ENCODE measurements at places on chromosomes 11 and 22.
A peak's percentile ranks its signal among the peaks of the same experiment; 100 is the strongest.

- DNase-seq, result no peak
Measured at GRCh38 chr22:22201930-22202343, 42.6 kb upstream of the VPREB1 start.

GRCh38 chr11:69865707-69866106 is 46.5 kb upstream of the FGF3 start:
- DNase-seq, result no peak

- DNase-seq, result no peak
Measured at GRCh38 chr22:44625421-44625760, 76.6 kb upstream of the PRR5 start.

DNA sequence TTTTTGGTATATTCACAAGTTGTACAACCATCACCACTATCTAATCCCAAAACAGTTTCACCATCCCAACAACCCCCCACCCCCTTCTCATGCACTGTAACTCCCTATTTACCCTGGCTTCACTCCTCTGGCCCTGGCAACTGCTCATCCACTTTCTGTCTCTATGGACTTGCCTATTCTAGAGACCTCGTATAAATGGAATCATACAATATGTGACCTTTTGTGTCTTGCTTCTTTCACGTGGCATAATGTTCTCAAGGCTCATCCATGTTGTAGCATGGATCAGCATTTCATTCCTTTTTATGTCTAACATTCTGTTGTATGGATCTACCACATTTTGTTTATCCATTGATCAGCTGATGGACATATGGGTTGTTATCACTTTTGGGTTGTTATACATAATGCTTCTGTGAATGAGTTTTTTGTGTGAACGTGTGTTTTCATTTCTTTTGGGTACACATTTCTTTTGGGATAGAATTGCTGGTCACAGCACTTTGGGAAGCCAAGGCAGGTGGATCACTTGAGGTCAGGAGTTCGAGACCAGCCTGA is 46.1 kb downstream of the GDPD5 start:
- DNase-seq, result no peak

- DNase-seq, result peak; percentile 98
Measured at GRCh38 chr11:118619444-118620197, 12.2 kb downstream of the PHLDB1 start.

DNA sequence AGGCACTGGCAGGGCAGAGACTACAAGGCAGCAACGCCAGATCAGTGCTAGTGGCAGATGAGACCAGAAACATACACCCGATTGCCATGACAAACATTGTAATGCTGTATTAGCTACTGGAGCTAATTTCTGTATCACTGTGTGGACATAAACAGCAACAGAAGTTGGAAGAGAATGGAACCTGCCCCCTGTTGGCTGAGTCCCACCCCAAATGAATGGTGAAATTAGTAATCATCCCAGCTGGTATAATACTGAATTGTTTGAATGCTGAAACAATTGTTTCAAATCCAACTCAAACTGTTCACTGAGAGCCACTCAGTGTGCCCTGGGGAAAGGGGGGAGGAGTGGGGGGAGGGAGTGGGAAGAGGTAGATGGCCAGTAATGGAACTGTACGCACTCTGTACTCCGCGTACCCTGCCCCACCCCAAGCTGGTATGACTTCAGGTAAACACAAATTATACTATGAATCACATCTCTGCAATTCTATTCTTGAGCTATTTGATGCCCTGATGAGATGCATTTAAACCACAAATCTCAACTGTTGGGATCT is 11.2 kb upstream of the BIRC3 start:
- DNase-seq, result no peak

GRCh38 chr22:19995611-19996339 is 20.8 kb downstream of the ARVCF start:
- no peak for DNase-seq

- DNase-seq, result no peak
Measured at GRCh38 chr11:69450857-69451220, 30.6 kb upstream of the LINC01488 start.

- no peak for DNase-seq
Measured at GRCh38 chr11:121122328-121122727, 21.3 kb downstream of the TECTA start.

GRCh38 chr11:11409224-11409623 is 56.2 kb upstream of the CSNK2A3 start:
- DNase-seq, result no peak

DNA sequence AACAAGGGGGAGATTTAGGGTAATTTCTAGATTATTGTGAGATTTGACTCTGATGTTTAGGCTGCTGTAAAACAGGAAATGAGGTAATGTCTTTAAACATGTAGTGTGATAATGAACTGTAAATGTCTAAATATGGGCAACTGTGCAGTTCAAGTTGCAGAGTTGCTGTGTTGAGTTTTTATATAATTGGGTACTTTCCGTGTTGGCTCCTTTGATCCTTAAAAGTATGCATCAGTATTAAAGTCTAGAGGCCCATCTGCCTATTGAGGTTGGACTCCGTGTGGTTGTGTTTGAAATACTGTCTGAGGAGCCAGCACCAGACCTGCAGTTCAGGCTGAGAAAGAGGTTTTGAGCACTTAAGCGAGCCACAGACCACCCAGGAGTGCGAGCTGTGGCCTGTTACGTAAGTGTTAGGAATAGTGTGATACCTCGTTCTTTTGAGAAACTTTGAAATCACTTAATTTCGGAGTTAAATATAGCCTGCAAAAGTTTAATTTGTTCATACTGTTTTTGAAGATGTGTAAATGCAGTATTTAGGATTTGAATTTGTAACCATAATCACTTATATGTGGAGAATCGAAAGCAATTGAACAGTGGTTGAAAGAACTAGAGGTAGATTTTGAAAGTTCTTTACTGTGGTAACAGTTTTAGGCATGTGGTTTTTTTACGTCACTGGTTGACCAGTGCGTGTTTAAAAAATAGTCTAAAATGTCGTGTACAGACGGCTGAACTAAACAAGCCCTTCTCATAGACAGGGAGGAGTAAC is 9.0 kb downstream of the FAM118A start:
- peak; percentile 63 for DNase-seq

GRCh38 chr11:85391141-85391540 is 236.0 kb downstream of the DLG2 start:
- no peak for DNase-seq

GRCh38 chr11:59769111-59769510 is 13.9 kb downstream of the STX3 start:
- no peak for DNase-seq

GRCh38 chr11:69274531-69275016 is 19.4 kb upstream of the MYEOV start:
- DNase-seq, result no peak

- DNase-seq, result no peak
Measured at GRCh38 chr11:105004021-105004420, 18.9 kb downstream of the CASP5 start.

GRCh38 chr22:20577549-20577975 is 70.2 kb downstream of the MED15 start:
- DNase-seq, result no peak

GRCh38 chr11:15636521-15637089 is 521.9 kb downstream of the INSC start:
- DNase-seq, result no peak

- DNase-seq, result no peak
Measured at GRCh38 chr11:129273944-129274711, 82.0 kb upstream of the ARHGAP32 start.

- no peak for DNase-seq
Measured at GRCh38 chr11:117702946-117703598, 93.9 kb downstream of the DSCAML1 start.

- peak; percentile 16 for DNase-seq
Measured at GRCh38 chr11:8867035-8867434, 44.0 kb upstream of the AKIP1 start.

- no peak for DNase-seq
Measured at GRCh38 chr11:13352711-13353110, 75.1 kb downstream of the BMAL1 start.

- no peak for DNase-seq
Measured at GRCh38 chr22:37708580-37709444, 12.0 kb downstream of the TRIOBP start.

DNA sequence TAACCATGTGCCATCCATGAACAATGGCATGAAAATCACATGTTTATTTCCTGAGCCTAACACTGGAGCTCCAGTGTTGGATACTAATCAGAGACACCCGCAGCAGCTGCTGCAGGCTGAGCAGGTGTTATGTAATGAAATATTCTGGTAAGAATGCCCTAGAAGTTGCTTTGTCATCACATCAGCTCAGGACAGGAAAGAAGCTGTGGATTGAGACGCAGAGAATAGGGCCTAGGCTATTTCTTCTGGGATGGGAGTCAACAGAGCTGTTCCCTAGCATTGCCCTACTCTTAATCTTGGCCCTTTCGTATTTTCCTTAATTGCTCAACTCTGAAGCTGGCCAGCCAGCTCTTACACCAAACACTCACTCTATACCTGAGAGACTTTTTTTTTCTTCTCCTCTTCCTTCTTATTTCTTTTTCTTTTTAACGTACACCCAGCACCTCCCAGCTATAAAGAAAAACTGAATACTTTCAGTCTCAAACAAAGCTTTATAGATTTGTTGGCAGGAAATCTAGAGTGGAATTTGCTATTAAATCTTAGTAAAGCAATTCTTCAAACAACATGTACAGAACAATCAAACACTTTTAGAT is 31.9 kb downstream of the RASSF10 start:
- DNase-seq, result no peak

- no peak for DNase-seq
Measured at GRCh38 chr11:13227676-13228255, 49.8 kb upstream of the BMAL1 start.

GRCh38 chr11:111846636-111847035 is 24.7 kb downstream of the ALG9 start:
- peak; percentile 78 for DNase-seq

GRCh38 chr11:100939571-100939970 is 190.0 kb downstream of the PGR start:
- DNase-seq, result no peak

DNA sequence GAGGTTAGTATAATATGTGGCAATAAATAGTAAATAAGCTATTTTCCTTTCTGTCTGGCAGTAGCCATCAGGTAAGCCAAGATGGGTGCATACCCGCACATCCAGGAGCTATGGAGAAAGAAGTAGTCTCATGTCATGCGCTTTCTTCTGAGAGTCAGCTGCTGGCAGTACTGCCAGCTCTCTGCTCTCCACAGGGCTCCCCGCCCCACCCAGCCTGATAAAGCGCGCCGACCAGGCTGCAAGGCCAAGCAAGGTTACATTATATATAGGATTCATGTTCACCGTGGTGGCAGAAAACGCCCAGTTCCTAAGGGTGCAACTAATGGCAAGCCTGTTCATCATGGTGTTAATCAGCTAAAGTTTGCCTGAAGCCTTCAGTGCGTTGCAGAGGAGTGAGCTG is 126.2 kb downstream of the ATG16L2 start:
- no peak for DNase-seq

- DNase-seq, result no peak
Measured at GRCh38 chr11:131371791-131372104, 1.3 kb downstream of the NTM start.

- peak; percentile 74 for DNase-seq
Measured at GRCh38 chr11:12784445-12784844, 110.2 kb downstream of the TEAD1 start.

DNA sequence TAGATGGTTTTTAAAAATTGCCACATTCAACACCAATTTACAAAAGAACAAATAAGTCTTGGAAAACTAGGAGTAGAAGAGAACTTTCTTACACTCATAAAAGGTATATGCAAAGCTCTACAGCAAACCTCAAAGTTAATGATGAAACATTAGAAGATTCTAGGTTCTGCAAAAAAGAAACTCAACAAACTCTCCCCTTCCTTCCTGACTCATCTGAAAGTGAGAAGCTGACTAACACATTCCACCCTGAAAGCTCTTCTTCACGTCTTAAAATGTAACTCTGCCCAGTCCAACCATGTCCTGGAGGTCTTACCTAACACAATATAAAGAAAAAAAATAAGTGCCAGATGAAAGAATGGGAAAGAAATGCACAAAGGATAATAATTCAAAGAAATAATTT is 218.9 kb upstream of the ISX start:
- peak; percentile 83 for DNase-seq

All from fibroblast of skin of right biceps (primary cell).